Naive thymus-derived CD4-positive, alpha-beta T cell (primary cell): ENCODE measurements at places on chromosomes 3 and 15. TPM values are rescaled to one million over a fixed set of nuclear protein-coding genes. Genes with fewer than 3 reads are reported as not detected.

The GHRL gene
- 1.3 TPM for total RNA-seq

The ZNF860 gene
- total RNA-seq = not detected

The ATP13A5 gene
- total RNA-seq = not detected

The TLR9 gene
- 2.5 TPM for total RNA-seq

The CERS3 gene
- 4.3 TPM for total RNA-seq

The RYR3 gene
- total RNA-seq = not detected

The PDZRN3 gene
- total RNA-seq = not detected

The NEK10 gene
- total RNA-seq = 0.64 TPM

The ISY1 gene
- 65.1 and 72.8 TPM in 2 replicates for total RNA-seq

The LRTM1 gene
- total RNA-seq = not detected

The TTLL13 gene
- total RNA-seq = 0.40 TPM

The UQCRC1 gene
- 120 TPM for total RNA-seq

The IGDCC3 gene
- not detected for total RNA-seq

The CLPX gene
- 36.4 TPM for total RNA-seq

The LSMEM2 gene
- total RNA-seq = not detected

The SOX14 gene
- total RNA-seq = not detected

The AADACL2 gene
- total RNA-seq = not detected in 2 replicates

The AHSG gene
- total RNA-seq = not detected in 2 replicates

The CCRL2 gene
- 5.1 TPM for total RNA-seq
